ENCODE measurements at places on chromosomes 7 and 10.

GRCh38 chr10:659688-660141, 29.8 kb downstream of the DIP2C start:
- DNase-seq, result no peak

DNA sequence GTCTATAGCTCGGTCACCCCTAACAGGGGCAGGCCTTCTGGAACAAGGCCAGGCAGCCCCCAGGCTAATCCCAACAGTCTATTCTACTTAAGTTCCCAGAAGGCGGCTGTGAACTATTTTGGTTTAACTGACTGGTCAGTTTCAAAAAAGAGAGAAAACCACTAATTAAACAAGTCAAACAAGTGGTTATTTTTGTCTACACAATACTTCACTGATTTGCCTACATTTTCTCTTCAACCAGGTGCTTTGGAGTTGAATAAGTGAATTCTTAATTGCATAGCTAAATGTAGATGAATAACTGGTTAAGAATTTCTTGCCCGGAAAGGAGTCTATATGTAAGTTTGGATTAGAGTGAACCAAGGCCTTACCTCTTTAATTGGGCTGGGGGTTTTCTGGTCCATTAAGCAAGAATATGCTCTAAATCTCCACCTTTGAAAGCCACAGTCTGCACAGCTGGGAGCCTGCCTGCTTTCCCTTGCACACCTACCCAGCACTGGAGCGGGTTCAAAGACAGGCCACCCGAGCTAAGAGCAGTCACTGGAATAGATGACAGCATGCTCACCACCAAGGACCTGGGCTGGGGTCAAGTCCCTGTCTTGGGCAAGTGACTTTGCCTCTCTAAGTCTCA, 70.4 kb downstream of the TBXAS1 start:
- DNase-seq, result no peak

- DNase-seq, result no peak
These were observed 389.5 kb downstream of the TCERG1L start for GRCh38 chr10:130921911-130922440.

DNA sequence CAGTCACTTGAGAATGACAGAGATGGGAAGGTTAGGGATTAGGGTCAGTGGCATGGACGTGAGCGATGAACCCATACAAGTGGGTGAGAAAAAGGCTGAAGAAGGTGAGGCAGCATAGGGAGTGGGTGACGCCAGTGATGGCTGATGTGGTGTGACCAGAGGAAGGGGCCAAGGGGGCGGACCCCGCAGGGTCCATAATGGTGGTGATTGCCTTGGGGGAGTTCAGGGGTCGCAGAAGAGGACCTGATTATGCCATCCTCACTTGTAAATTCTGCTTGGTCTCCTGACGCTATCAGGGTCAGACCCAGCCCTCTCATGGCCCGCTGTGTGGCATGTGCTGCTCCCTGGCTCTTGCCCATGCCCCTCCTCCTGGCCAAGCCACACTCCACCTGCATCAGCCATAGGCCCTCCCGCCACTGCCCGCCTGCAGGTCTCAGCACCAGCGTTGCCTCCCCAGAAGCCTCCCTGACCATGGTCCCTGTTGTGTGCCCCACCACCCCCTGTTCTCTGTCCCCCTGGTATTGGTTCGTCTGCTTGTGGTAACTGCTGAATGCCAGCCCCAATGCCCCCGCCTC, 235.7 kb downstream of the EBF3 start:
- DNase-seq, result peak; percentile 24

GRCh38 chr10:49286686-49287085, 12.3 kb upstream of the C10orf71 start:
- no peak for DNase-seq

DNA sequence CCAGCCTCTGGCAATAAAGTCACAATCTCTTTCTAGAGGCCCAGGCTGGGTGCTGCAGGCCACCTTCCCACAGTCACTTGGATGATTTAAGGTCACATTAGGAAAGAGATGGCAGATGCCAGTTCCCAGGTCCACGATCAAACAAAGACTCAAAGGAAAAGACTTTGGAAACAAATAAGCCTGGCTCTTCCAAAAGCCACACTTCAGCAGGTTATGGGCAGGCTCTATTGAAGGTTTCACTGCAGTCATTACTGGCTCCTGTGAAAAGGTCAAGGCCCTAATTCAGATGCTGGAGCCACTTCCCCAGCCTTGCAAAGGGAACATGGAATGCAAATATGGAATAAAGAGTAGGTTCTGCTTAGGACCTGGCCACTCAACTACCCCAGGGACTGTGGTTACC, 104.0 kb upstream of the ZNF32 start:
- DNase-seq, result no peak

DNA sequence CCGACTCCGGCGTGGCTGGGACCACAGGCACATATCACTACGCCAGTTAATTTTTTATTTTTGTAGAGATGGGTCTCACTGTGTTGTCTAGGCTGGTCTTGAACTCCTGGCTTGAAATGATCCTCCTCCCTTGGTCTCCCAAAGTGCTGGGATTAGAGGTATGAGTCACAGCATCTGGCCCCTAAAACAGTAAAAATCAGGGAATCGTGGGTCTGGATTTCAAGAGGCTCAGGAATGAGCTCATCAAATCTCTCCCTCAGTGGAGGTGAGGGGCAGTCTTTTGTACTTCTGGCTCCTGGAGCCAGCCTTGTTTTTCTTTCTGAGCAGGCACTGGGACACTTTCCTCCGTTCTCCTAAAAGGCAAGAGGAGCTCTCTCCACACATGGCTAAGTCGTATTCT, 32.1 kb upstream of the RHEB start:
- no peak for DNase-seq

GRCh38 chr7:24343614-24344013, 59.6 kb downstream of the NPY start:
- no peak for DNase-seq

Measured in liver (tissue), 10 donors.